ENCODE measurements at places on chromosomes 2 and 18. TPM values are rescaled to one million over a fixed set of nuclear protein-coding genes. Genes with fewer than 3 reads are reported as not detected.
A peak's percentile ranks its signal among the peaks of the same experiment; 100 is the strongest.

DNA sequence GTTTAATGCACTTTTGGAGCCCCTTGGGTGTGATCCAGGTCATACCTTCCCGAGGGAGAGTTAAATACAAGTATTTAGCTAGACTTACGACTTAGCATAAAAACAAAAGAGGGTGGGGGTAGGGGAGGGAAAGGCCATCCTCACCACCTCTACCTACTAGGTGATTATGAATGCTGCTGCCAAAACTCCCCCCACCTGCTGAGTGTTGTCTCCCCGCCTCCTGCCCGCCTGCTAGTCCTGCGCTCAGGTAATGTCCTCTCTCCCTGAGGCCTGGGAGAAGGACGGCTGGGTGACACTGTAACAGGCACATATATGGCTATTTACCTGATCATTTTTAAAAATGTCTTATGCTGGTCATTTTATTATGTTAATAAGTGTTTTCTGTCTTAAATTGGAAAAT, 3.0 kb upstream of the NCKAP5 start:
- no peak for DNase-seq

- DNase-seq = no peak
Observed at GRCh38 chr18:580154-580553, at the start of gene CETN1. Gene CETN1 (plus strand): TSS chr18:580380. CDS start chr18:580409, 29 bp downstream.

LIMS3 gene
- total RNA-seq = 3.2 TPM

SERPINB7 gene
- 18.0 TPM for total RNA-seq

GRCh38 chr2:66872986-66873754, 438.2 kb downstream of the MEIS1 start:
- no peak for DNase-seq

- peak; percentile 51 for DNase-seq
Observed at GRCh38 chr2:64675860-64676259, 22.1 kb upstream of the SERTAD2 start.

DNA sequence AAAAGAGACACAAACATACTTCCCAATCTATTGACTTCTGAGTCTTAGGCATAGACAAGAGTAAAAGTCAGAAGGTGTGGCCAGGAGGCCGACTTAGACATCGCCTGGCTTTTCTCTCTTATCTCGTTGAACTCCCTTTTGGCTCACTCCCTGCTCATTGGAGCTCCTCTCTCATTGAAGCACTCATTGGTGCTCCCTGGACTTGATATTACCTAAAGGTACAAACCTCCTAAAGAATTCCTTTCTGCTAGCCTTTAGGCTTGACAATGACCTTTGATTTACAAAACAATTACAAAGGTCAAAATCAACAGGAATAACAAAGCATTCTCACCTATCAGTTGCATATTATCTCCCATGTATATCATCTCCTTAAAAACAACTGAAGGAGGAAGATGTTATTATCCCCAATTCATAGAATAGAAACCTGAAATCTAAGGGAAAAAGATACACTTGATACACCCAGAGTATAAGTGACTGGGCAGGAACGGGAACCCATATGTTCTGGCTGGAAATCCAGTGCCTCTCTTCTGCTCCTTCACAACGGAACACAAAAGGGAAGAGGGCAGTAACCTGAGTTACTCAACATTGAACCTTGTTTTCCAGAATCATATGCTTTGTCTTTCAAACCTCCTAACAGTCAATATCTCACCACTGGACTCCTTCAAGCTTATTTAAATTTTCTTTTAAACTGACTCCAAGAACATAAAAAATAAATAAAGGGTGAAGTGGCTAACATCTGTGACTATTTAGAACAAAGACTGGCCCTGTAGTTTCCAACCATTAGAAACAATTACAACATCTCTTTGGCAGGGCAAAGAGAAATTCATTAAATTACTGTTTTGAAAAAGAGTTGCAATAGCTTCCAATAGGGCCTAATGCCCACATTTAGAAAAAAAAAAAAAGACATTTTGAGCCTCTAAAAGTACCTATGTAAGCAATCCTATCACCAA, 1247.9 kb downstream of the LRP1B start:
- DNase-seq = no peak

- no peak for DNase-seq
Observed at GRCh38 chr2:62475172-62476011, 30.6 kb downstream of the TMEM17 start.

DNA sequence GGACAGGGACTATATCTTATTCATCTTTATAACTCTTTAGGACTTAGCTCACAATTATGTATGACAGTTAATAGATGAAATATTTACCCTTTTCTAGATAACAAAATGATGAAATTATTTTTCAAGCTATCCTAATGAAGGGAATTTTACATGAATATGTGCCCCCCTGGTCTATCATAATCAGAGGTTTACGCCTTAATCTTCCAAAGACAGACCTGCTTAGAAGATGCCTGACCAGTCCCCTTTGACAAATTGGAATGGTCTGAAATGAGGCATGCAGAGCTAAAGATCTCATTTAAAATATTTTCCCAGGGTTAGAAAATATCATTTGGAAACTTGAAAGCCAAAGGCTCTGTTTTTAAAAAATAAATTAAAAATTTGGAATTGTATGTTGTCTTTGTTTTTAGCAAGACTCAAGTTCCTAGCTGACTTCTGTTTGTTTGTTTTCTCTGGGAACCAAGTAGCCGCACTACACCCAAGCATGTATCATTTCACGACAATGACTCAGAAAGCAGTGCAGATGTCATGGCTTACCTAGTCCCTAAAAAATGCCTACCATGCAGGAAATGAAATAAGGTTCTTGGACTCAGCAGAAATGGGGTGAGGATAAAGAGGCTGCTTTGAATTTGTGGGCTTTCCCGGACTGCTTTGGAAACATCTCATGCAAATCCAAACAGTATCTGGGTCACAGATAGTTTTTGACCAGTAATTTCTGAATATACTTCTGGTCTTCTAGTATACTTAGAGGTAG, 162.1 kb downstream of the ZEB2 start:
- peak; percentile 99 for DNase-seq

WDR12 gene
- 53.5 TPM for total RNA-seq

MAB21L4 gene
- 0.43 TPM for total RNA-seq

DNA sequence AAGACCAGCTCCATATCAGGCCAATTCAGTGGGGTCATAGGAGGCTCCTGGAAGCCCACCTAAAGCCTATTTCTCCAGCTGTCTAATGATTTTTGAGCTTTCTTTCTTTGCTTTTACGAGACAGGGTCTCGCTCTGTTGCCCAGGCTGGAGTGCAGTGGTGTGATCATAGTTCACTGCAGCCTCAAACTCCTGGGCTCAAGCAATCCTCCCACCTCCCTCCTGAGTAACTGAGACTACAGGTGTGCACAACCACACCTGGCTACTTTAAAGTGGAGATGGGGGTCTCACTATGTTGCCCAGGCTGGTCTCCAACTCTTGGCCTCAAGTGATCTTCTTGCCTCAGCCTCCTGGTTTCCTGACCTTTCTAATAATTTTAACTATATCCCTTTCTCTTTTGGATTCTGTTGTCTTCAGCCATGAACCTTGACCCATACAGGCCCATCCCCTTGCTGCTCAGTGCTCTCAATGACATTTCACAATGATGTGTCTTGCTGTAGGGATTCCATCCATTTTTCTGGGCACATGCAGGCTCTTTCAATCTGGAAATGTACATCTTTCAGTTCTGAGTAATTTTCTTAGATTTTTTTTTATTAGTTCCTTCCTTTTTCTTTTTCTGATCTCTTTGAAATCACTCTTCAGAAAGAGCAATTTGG, 29.7 kb downstream of the GNLY start:
- DNase-seq = no peak

DNA sequence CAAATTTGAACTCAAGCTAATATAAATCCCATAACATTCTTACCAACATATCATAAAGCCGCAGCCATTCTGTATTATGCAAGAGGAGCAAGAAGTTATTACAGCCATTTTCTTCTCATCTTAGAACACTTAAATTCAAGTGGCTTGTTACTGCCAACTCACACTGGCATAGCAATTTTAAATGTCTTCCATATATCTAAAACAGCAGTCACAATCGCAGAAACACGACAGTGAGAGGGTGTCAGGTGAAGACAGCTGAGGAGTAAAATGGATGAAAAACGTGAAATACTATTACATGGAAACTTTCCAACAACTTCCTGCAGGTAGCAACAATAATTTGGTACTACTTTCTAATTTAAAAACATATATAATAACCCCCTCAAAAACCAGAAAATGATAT, 17.9 kb downstream of the PPP3R1 start:
- DNase-seq = no peak

- no peak for DNase-seq
Observed at GRCh38 chr2:173134703-173135102, 59.1 kb downstream of the MAP3K20 start.

GRCh38 chr18:5868218-5868854, 27.0 kb downstream of the TMEM200C start:
- DNase-seq = peak; percentile 69

DNA sequence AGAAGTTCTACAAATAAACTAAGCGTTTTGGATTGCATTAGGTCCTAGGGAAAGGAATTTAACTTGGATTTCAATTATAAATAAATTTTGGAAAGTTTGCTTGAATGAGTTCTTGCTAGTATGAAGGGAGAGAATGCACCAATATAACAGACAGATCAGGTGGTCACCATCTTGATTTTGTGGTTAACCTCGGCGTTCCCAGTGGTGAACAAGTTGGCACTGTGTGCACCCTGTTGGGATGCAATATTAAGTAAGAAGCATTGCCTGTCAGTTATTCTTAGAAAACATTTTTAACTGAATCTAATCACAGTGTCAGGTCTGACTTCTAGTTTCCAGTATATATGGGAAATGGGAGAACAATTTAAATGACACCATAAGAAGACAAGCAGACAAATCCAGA, 673.4 kb downstream of the SLC4A3 start:
- peak; percentile 72 for DNase-seq

GRCh38 chr18:44341759-44342158, 338.9 kb upstream of the SETBP1 start:
- peak; percentile 4 for DNase-seq

GRCh38 chr2:83054751-83055150, 1404.3 kb downstream of the SUCLG1 start:
- DNase-seq = peak; percentile 29

NEU4 gene
- 0.22 TPM for total RNA-seq

GRCh38 chr2:181393472-181393871, 63.7 kb upstream of the ITGA4 start:
- peak; percentile 71 for DNase-seq

- no peak for DNase-seq
Observed at GRCh38 chr2:108870069-108870644, 83.6 kb downstream of the CCDC138 start.

- DNase-seq = no peak
Observed at GRCh38 chr2:9302755-9303154, 96.1 kb downstream of the ASAP2 start.

ZSCAN30 gene
- 19.0 TPM for total RNA-seq

- DNase-seq = no peak
Observed at GRCh38 chr2:26574900-26575560, 66.1 kb downstream of the CIB4 start.

DNA sequence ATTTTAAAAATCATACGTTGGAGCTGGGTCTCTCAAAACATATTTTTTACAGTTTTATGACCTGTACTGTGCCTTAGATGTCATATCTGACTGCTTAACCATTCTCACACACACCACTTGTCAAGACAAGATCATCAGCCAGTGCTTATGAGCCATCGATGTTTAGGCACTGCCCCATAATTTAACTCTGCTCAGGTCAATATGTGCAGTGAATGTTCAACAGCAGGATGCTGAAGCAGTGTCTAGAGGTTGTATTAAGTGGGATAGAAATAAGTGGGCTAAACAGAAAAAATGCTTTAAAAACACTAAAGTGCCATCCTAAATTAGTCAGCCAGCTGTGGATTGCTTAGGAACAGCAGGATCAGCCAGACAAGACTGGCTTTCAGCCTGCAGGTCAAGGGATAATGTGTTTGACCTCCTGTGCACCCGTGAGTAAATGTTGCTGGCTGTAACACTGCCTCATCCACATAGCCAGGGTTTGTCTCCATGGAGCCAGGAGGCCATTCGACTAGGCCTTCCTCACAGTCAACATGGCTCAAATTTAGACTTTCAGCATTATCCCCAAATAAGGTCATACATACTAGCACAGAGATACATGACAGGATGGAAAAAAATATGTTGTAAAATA, 139.0 kb upstream of the NXPH2 start:
- no peak for DNase-seq

DNA sequence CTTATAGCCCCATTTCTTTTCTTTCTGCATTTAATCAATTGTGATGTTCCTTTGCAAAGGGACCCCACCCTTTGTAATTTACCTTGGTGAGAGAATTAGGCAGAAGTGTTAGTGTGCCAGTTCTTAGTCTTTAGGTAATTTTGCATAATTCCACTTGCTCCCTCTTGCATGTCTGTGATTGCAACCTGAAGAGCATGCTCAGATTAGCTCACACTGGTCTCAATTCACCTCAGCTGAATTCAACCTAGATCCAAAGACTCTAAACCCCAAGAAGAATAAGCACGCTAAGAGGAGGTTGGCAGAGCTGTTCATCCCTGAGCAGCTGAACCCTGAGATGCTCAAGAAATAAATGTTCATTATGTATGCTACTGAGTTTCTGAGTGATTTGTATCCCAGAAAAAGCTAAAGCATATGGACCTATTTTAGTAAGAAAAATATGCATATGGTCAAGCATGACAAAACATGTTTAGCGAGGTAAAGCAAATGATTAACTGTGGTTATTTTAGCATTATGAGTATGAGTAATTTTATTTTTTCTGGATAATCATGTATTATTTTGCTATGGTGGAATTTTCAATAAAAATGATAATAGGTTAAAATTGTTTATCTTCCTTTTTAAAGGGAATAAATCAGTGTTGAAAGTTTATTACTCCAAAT, 299.2 kb upstream of the ZSWIM2 start:
- no peak for DNase-seq

- DNase-seq = no peak
Observed at GRCh38 chr2:157375384-157375783, 49.8 kb upstream of the ERMN start.

DNA sequence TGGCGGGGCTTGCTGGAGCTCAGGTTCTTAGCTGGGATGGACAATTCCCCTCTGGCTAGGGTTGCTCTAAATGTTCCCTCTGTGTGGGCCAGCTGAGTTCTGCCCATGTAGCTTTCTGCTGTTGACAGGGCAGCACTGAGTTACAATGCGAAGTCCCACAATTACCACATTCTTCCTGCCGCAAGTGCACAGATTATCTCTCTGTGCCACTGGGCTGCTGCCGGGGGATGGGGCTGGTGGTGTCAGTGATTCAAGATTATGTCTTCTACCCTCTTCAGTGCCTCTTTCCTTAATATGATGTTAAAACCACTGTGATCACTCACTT, 708.1 kb downstream of the SLC4A3 start:
- DNase-seq = no peak

DNA sequence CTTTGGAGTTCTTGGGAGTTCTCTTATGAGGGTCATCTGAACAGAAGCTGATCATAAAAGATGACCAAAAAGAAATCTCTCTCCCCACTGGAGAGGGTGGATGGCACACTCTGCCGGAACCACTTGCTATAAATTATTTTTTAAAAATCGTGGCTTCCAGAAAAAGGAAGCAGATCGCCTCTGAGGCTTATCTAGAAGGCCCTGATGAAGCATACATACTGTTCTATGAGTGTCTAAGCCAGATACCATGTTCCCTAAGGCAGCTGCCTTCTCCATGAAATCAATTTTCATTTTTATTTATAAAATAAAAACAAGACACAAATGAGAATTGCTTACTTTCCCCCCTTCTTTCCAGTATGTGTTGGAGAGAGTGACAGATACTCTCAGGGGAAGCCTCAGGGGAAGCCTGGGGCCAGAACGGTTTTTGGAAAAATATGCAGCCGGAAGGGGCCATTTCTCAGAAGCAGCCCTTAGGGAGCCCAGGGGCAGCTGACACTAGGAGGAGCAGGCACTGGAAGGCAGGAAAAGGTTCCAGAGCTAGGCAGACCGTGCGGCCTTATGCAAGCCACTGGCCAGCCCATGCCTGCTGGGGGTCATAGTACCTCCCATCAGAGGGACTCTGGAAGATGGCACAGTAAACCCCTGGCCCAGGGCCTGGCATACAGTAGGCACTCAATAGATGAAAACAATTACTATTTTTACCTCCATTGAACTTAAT, 130.6 kb downstream of the CABLES1 start:
- no peak for DNase-seq
